ENCODE measurements at places on chromosomes 13 and 19.

DNA sequence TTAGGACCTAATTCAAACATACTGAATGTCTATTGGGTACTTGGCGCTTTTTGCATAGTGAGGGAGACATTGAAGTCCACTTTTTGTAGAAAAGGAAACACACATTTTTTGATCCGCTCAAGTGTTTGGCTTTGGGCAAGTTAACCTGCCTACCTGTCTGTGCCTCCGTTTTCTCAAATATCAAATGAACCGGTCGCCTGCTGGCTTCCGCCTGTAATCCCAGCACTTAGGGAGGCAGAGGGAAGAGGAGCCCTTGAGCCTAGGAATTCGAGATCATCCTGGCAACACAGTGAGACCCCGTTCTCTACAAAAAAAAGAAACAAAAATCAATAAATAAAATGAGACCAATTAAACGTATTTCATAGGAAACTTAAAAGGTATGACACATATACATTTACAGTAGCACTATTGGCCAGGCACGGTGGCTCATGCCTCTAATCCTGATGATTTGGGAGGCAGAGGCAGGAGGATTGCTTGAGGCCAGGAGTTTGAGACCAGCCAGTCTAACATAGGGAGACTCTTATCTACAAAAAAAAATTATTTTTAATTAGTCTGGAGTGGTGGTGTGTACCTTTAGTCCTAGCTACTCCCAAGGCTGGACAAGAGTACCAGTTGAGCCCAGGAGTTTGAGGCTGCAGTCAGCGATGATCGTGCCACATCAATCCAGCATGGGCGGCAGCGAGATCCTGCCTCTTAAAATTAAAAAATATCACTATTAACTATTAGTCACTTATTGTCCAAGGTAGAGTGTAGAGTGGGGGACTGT is 1.3 kb downstream of the RAD23A start:
- DNase-seq, result no peak

DNA sequence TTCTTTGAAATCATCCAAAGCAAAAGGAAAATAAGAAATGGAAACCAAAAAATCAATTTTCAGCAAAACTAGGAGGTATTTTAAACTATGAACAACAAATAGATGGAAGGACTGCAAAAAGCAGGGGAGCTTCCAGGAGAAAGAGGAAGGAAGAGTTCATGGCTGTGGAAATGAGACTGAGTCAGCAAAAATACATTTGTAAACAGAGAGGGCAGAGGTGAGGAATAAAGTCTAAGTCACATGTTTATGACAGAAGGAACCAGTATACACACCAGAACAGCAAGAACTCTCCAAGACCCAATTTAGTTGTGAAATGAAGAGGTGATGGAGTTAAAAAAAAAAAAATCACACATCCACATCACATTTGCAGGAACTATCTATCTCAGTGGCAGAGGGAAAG is 69.6 kb downstream of the RNASEH2B start:
- no peak for DNase-seq

DNA sequence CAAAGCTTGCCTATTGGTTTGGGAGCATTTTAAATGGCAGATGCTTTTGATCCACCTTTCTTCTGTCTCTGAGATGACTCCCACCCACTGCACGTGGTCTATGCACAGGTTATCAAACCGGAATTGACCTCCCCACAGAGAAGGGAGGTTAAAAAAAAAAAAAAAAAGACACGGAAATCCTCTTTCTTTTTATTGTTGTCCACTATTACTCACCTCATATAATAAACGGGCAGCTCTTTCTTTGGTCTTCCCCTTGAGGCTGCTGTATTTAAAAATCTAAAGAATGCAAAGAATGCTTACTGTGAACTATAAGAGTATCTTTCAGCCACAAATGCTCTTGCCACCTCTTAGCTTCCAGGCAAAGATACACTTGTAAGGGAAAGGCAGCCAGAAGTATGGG is 329.7 kb downstream of the NDFIP2 start:
- DNase-seq, result no peak

GRCh38 chr13:66860878-66861417 is 369.2 kb downstream of the PCDH9 start:
- DNase-seq, result no peak

GRCh38 chr13:99988529-99989275 is 7.1 kb downstream of the ZIC2 start:
- no peak for DNase-seq

- DNase-seq, result no peak
Measured at GRCh38 chr19:18045307-18046050, 37.5 kb downstream of the ARRDC2 start.

GRCh38 chr19:9721861-9722260 is 46.7 kb downstream of the ZNF846 start:
- no peak for DNase-seq

- DNase-seq, result no peak
Measured at GRCh38 chr19:5498830-5499550, 43.8 kb downstream of the ZNRF4 start.

DNA sequence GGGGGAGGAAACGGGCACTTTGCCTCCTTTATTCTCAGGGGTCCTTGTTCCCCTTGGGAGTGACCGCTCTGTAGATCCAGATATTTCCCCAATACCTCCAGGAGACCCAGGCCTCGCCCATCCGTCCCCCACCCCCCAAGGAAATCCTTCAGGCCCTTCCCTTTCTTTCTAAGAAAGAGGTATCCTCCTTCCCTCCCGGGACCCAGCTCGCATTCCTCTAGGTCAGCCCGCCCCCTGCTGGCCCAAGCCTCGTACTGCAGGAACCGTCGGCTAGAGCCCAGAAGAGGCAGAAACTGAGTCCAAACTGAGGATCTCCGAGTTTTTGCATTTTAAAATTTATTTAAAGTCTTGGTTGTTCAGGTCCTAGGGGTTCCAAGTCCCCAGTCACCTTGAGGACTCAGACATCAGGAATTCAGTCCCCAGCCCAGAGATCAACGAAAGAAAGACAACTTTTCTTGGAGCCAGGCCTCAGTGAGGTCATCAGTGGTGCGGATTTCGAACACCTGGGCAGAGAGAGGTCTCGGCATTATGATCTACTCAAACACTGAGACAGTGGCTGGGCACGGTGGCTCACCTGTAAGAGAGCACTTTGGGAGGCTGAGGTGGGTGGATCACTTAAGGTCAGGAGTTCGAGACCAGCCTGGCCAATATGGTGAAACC is 7.5 kb upstream of the LRFN1 start:
- peak; percentile 95 for DNase-seq

DNA sequence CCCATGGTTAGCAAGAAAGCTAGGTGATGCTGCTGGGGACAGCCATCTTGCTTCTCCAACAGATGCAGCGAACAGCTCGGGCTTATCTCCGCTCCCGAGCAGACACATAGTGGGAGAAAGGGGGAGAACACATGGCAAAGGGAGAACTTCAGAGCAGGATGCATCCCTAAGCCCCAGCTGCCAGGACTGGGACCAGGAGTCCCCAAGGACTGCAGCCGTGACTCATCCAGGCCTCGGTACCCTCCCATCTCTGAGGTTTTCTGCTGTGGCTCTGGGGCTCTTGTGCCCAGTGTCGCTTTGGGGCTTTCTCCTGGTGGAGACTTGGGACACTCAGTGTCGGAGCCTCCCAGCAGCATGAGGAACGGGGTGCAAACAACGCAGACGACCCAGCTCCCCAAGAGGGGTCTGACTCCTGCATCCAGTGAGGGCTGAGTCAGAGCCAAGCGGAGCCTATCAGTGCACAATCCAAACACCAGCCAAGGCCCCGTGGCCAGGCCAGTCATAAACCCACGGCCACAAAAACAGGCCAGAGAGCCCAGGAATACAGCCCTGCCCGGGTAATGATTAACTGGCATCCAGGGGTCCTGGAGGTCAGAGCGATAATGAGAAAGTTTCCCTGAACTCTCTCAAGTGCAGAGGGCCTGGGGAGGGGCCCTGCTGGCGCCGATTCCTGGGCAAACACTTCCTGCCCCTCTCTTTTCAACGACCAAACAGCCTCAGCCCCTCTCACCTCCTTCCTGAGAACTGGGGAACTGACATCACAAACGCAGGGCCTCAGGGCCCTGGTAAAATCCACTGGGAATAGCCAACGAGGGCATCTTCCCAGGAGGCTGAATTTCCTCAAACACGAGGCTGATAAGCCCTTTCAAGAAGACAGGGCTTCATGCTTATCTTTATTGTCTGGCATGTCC is 202.9 kb downstream of the USP12 start:
- DNase-seq, result no peak

- DNase-seq, result no peak
Measured at GRCh38 chr13:100523981-100524386, 64.6 kb downstream of the GGACT start.

DNA sequence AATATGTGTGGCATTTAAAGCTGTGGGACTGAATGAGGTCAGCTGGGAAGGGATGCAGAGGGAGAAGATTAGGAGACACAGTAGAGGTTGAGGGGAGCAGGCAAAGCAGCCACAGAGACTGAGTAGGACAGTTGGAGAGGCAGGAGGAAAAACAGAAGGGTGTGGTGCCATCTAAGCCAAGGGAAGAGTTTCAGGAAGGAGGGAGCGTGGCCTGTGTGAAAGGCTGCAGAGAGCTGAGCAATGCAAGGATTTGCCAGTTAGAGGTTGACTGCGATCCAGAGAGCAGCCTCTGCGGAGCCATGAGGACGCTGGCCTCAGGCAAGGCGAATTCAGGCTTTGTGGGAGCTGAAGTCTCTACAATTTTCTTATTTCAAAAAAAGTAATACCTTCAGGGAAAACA is 28.9 kb downstream of the SOX21 start:
- DNase-seq, result no peak

GRCh38 chr13:83667606-83668005 is 214.7 kb downstream of the SLITRK1 start:
- DNase-seq, result no peak

DNA sequence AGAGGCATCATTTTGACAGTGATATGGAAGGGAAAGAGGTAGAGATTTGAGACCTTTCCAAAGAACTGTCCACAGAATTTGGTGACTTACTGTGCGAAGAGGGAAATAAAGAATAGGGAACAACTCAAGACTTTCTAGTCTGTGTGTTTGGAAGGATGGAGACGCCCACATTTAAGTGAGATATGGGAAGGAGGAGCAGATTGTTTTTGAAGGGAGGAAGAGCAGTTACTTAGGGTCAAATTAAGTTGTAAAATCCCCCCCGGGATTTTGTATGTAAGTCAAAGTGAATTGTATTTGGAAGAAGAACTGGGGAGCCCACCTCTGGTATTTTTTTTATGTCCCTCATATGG is 1.2 kb downstream of the USPL1 start:
- DNase-seq, result no peak

DNA sequence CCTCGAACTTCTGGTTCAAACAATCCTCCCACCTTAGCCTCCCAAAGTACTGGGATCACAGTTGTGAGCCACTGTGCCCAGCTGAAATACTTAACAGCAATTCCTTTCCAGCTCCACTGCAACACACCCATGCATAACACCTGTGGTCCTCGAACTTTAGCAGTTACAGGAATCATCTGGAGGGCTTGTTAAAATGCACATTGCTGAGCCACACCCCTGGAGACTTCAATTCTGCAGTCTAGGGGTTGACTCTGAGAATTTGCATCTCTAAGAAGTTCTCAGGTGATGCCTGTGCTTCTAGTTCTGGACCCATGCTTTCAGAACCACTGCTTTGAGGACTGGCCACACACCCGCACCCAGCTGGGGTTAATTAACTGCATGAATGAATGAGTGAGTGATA is 53.1 kb upstream of the UBL3 start:
- no peak for DNase-seq

GRCh38 chr13:46343279-46343994 is 43.6 kb downstream of the RUBCNL start:
- DNase-seq, result no peak

DNA sequence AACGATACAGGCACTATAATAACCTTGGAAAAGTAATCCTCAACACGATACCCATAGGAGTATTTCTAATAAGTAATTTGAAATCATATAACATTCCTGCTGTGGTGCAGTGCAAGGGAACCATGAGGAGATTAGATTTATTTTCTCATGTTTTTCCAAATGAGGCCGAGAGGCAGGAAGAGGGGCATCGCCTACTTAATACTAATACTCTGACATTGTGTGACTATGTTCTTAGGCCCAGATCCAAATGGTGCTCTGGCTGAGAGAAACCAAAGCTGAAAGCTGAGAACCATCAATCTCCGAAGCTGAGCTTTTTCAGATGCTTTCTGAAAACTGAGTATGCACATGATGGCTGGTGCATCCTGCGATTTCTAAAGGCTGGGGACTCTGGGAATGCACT is 248.0 kb upstream of the MAB21L1 start:
- DNase-seq, result no peak

GRCh38 chr19:246551-246950 is 44.7 kb downstream of the PLPP2 start:
- no peak for DNase-seq

- DNase-seq, result no peak
Measured at GRCh38 chr13:39201180-39201579, 162.9 kb downstream of the NHLRC3 start.

GRCh38 chr13:112750570-112750969 is 60.7 kb downstream of the ATP11A start:
- no peak for DNase-seq

GRCh38 chr19:42091742-42092141 is 15.8 kb downstream of the ZNF574 start:
- no peak for DNase-seq

DNA sequence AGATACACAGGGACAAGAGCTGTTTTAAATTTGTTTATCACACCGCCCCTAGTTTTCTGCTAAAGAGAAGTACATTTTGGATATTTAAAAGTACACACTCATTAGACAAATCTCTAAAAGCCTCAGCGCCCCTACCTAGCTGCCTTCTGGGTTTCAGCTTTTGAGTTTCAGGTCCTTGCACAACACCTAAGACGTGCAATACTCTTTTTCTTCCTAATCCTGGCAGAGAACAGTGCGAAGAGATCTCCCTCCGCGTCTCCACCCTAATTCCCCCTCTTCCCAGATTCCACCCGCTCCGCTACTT is 421 bp upstream of the KLF5 start:
- DNase-seq, result no peak

GRCh38 chr13:32080328-32080744 is 48.8 kb downstream of the FRY start:
- no peak for DNase-seq

DNA sequence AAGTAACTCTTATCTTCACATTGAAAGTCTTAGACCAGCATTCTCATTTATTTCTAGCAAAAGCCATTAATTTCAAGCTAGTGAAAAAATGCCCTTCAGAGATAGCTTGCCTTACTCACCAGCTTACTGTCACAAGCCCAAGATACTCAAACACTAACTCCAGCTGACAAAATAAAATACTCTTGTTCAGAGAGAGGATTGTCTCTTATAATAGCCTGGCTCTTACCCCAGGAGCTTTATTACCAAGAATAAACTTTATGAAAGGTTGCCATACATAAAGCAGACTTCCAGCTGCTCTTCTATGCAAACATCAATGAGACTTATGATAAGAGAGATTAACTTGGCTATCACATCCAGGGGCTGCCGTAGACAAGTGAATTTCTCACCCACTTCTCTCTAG is 53.6 kb downstream of the XPO4 start:
- DNase-seq, result no peak

DNA sequence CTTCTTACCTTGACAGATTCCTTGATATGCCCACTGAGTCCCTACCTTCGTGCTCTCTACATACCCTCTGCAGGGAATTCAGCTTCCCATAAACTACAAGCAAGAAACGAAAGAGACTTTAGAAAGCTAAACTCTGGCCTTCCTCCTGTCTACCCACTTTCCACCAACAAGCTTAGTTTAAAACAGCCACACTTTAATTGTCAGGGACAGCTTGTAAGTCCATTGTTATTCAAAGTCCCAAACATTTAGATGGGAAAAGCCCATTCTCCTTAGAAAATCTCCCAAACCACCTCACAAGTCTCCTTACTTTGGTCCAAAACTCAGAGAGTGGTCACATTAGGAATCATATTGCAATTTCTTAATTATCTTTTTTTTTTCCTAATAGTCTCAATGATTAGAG is 2695.8 kb downstream of the PCDH9 start:
- no peak for DNase-seq
